Left colon (tissue), 2 donors: ENCODE measurements at places on chromosomes 5 and 9.
A peak's percentile ranks its signal among the peaks of the same experiment; 100 is the strongest.

GRCh38 chr9:126630458-126631237 is 16.9 kb downstream of the LMX1B start:
- DNase-seq, result no peak

DNA sequence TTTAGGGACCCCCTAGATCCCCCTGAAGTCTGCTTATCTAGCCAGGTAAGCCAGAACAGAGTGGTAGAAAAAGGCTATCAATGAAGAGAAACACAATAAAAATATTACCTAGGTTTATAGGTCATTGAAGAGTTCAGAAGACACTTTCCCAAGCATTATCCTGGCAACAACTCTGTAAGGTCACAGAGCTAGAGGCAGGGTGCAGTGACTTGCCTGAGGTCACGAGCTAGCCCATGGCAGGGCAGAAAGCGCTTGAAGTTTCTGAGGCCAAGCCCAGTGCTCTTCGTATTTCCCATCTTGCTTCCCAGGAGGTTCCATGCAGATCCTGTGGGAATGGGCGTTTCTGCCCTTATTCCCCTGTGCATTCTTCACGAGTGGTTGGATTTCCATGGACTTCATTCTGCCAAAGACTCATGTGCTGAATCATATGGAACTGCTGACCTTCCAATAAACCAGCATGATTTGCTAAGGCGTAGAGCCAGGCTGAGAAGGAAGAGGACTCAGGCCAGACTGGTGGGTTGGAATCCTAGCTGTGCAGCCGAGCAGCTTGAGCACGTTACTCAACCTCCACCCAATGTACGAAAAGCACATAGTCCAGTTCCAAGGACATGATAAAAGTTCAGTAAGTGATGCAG is 22.1 kb downstream of the TRMO start:
- DNase-seq, result no peak

DNA sequence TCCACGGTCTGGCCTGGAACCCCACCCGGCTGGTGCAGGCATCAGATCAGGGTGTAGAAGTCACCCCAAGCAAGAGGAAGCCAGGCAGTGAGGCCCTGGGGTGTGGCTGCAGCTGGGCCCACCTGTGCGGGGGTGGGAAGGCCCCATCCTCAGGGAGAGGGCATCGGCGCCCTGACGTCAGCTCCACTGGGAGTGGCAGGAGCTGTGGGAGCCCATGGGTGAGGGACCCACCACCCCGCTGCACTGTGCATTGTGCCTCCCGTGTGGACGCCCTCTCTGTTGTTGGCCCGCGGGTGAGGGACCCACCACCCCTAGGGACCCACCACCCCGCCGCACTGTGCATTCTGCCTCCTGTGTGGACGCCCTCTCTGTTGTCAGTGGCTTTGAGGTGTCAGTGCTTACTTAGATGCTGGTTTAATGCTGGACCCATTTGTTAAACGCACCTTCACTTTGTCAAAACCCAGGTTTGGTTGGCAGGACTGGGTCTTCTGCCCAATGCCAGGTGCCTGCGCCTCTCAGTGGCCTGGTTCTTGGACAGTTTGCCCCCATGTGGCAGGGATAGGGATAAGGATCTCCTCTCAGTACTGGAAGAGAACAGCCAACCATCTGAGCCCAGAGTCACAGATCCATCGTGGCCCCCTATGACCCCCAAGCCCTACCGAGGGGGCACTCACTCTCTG is 6.9 kb upstream of the EXOC3 start:
- no peak for DNase-seq

DNA sequence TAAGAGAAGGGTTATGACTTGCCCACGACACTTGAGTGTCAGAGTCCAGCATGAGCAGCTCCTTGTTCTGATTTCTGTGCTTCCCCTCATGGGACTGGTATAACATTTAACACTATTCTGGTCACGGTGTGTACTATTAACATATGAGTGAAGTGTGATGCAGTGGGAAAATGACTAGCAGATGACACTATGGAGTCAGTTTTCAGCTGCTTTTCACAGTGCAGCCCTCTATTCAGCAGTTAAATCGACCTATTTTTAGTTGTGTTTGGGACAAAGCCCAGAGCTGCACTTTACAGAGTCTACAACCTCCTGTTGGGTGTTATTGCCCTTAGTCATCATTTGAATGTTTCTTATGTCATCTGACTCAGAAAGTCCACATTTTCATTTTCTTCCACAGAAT is 59.1 kb downstream of the CHSY3 start:
- DNase-seq, result no peak

GRCh38 chr9:128096616-128097536 is 28.8 kb downstream of the SLC25A25 start:
- DNase-seq, result no peak

DNA sequence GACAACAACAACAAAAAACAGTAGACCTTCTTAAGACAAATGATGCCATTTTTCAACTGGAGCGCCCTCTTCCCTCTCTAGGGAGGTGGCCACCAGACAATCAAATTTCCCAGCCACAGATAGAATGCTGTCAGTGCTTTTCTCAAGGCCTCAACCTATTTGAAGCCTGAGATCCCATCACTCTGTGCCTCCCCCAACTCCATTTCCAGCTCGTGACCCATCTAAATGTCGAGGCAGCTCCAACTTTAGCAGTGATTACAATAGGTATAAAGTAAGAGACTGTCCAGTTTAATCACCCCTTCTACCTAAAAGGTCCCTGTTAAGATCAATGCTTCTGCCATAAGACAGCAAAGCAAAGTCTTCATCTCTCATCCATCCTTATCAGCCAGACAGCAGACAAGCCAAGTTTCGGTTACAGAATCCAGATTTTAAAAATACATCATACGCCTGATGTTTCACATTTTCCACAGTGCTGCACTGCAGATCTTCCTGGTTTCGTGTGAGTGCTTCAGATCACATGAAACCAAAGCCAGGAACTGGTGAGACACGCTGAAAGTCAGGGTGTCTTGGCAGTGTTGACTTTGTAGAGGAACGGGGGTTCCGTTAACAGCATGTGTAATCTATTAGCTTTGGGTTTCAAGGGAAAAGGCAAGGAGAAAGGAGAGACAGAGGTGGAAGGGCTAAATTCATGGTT is 447.8 kb downstream of the ENC1 start:
- no peak for DNase-seq

DNA sequence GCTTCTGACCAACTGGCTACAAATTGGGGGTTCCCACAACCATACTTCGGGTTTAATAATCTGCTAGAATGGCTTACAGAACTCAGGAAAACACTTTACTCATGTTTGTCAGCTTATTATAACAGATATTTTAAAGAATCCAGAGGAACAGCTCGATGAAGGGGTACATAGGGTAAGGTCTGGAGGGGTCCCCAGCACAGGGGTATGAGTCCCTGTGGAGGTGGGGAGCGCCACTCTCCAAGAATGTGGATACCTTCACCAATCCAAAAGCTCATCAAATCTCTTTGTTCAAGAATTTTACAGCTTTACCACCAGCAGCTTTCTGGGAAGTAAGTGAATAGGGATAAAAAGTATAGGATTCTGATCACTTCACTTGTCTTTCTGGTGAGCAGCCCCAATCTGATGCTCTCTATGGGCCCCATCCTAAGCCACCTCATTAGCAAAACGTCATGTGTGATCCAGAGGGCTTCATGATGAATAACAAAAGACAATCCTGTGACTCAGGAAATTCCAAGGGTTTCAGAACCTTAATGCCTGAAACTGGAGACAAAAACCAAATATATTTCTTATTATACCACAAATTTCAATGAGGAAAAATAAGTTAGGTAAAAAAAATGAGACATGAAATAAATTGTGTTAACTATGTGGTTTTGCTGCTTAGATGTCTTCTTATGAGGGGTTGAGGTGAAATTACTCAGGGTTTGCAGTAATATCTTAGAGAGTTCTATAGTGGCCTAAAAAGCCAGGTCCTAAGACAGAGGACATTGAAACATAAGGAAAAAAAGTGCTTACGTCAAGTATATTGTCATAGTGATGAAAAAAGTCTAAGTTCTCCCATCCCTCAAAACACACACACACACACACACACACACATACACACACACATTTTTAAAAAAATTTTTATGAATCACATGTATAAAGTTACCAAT is 290.5 kb downstream of the ANXA1 start:
- DNase-seq, result no peak

DNA sequence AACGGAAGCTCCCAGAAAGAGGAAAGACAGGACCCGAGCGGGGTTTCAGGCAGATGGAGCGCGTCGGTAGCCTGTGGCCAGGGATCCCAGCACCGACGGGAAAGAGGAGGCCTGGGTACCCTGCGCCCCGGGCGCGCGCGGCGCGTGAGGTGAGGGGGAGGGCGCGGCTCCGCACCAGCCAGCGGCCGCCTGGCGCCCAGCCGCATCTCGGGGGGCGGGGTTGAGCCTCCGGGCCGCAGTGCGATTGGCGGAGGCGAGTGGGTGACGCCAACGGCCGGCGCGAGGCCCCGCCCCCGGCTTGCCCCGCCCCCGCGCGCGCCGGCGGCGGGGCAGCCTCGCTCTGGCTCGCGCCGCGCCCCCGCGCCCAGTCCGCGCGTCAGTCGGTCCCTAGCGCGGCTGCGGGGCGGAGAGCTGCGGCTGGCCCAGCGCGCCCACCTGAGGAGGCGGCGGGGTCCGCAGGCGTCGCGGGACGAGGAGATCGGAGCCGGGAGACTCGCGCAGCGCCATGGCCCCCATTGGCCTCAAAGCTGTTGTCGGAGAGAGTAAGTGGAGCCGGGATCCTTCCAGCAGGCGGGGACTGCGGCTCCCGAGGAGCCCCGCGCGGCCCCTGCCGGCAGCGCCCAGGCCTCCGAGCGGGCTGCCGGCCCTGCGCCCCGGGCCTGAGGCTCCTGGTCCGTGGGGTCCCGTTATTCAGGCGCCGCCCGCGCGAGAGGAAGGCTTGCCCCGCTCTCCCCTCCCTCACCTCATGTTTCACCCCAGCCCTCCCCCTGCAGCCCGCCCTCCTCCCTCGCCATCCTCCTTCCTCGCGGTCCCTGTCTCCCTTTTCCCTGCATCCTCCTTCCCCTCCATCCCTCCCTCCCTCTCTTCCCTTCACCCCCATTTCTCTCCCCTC is at the start of gene STXBP1:
Gene STXBP1 (plus strand): TSS at position 379 of the 892 bp plus-strand sequence. CDS start 127 bp downstream, at position 506.
- DNase-seq, result peak; percentile 81

DNA sequence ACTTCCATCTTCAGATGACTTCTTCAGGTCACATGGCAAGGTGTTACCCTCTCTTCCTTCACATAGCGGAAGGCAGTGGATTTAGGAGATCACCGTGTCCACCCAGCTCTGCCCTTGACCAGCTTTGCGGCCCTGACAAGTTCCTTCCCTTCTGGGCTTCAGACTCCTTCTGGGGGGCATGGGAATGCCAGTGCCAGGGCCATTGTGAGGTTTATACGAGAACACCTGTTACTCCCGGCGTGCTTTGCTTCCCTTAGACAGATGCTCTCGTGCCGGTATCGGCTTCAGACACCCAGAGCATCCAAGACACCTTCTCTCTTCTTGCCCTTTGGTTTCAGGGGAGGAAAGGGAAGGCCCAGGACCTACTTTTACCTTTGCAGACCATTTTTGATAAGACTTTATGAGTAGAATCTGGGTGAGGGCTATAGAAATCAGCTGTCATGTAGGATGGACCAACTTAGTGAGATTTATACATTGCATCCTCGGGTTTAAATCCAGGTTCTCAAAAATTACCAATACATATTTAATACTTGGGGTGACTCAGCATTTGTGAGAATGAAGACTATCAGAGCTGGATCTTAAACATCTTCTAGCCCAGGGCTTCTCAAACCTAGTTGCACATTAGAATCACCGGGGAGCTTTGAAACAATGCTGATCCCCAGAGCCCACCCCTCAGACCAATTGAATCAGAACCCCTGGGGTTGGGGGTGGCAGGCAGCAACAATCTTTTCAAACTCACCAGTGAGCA is 138.2 kb downstream of the MVB12B start:
- no peak for DNase-seq

GRCh38 chr9:87973730-87974292 is 522 bp downstream of the CDK20 start:
- DNase-seq, result no peak

DNA sequence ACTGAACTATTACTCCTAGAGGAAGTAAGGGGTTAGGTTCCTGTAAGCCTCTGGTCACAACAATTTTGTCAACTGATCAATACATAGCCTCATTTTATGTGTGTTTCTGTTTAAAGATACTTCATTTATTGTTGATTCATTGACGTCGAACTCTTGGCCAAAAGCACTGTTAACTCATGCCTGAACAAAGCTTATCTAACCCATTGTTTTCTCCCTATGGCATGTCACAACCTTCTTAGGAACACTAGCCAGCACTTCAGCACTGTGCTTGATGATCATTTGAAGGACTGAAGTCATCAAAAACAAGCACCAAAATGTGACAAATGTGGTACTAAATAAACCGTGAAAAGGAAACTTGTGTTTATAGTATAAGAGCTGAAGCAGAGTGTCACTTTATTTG is 13.5 kb downstream of the CNTLN start:
- DNase-seq, result no peak

DNA sequence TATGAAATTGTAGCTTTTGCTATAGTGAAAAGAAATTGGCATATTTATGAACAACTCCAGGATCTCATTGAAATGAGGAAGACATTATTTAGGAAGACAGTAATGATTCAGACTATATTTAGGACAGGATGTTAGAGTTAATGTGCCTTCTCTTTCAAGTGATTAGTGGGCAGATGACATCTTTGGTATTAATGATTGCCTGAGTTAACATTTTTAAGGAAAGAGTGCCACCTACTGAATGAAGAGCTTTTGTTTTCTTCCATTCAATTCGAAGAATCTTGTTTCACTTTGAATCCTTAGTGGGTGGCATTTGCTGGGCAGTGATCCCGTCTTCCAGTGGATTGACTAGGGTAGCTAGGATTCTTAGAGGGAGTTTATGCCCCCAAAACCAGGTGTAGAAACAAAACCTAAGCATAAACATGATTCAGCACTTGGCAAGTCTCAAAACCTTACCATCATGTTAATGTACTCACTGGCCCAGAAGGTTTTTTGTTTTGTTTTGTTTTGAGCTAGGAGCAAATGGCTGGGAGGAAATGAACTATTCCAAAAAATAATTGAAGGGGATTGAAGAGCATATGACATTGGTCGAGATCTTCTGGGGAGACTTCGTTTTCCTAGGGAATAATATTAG is 23.2 kb downstream of the MAP3K1 start:
- no peak for DNase-seq

DNA sequence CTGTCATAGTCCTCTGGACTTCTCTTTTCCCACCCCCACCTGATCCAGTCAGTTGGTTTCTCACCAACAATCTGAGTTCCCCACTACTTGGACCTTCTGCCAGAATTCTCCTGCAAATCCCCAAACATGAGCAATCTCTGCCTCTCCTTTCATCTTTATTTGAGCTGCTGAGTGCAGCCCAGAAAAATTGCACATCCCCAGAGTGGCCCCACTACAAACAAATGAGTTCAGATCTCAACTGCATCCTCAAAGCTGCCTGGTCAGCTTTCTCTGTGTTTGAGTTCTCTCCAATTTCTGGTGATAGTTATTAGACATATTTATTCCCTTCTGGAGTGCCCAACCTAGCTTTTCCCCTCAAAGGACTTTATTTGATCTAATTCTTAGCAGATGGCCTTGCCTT is 102.2 kb downstream of the PSAT1 start:
- DNase-seq, result no peak

GRCh38 chr9:15138357-15138686 is 168.7 kb downstream of the TTC39B start:
- DNase-seq, result no peak

GRCh38 chr5:96794757-96795156 is 13.0 kb downstream of the ERAP1 start:
- DNase-seq, result no peak

GRCh38 chr5:9056046-9056445 is 489.8 kb downstream of the SEMA5A start:
- DNase-seq, result no peak

GRCh38 chr5:119322948-119323537 is 32.8 kb upstream of the TNFAIP8 start:
- DNase-seq, result no peak

- peak; percentile 96 for DNase-seq
These were observed at the start of the genes CERT1 and POLK for GRCh38 chr5:75511435-75512382. Gene CERT1, minus strand, starts transcription at chr5:75511629. Its CDS starts 422 bp downstream, at chr5:75511207. Gene POLK, plus strand, starts transcription at chr5:75511891.

GRCh38 chr5:148776261-148776660 is 50.1 kb upstream of the ADRB2 start:
- DNase-seq, result no peak
